Large intestine (tissue), 12 donors: ENCODE measurements at places on chromosomes 12 and 14. TPM values are rescaled to one million over a fixed set of nuclear protein-coding genes. Genes with fewer than 3 reads are reported as not detected.

DNA sequence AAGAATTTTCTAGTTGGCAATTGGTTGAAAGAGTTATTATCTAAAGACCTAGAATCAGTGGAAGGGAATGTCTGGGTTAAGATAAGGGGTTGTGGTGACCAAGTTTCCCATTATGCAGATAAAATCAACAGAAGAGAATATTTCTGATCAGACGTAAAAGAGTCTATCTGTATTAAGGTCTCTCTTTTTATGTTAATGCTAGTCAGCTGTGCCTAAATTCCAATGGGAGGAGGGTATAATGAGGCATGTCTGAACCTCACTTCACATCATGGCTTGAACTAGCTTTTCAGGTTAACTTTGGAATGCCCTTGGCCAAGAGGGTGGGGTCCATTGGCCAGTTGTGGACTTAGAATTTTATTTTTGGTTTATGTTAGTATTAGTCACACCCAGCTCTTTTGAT, 34.3 kb upstream of the CHST11 start:
- no peak overlapping the region for H3K27ac ChIP-seq
- H3K4me3 ChIP-seq, result no peak overlapping the region
- DNase-seq, result no peak
- H3K4me1 ChIP-seq, result no peaks in the 10 kb centered on the region
- no peaks in the 10 kb centered on the region for H3K27me3 ChIP-seq

GRCh38 chr14:69990323-69990722, 111.1 kb downstream of the SMOC1 start:
- H3K4me3 ChIP-seq, result no peak overlapping the region
- H3K36me3 ChIP-seq, result no peaks in the 10 kb centered on the region
- DNase-seq, result no peak

DNA sequence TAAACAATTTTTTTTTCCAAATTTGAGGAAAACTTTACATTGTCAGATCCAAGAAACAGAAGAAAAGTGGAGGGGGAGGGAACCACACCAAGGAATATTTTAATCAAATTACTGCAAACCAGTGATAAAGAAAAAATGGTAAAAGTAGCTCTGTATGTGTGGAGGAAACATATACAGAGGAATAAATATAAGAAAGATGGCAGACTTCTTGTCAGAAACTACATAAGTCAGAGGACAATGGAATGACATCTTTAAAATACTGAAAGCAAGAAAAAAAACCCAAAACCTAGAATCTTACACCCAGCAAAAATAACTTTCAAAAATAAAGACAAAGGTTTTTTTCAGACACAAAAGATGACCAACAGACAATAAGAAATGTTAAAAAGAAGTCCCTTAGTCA, 10.2 kb upstream of the LLPH start:
- DNase-seq, result no peak
- no peaks in the 10 kb centered on the region for H3K27me3 ChIP-seq
- H3K4me3 ChIP-seq, result no peak overlapping the region
- H3K36me3 ChIP-seq, result peaks cover 47% of the 10 kb centered on the region

- H3K4me1 ChIP-seq, result no peaks in the 10 kb centered on the region
- no peak for DNase-seq
- no peak overlapping the region for H3K4me3 ChIP-seq
- no peak overlapping the region for H3K27ac ChIP-seq
- H3K27me3 ChIP-seq, result no peaks in the 10 kb centered on the region
- H3K36me3 ChIP-seq, result no peaks in the 10 kb centered on the region
These were observed 87.7 kb upstream of the CCDC196 start for GRCh38 chr14:66398437-66398836.

SRGAP1 gene
- 8.6 TPM for polyA plus RNA-seq

SLC41A2 gene
- 4.1 TPM for polyA plus RNA-seq
